Mammary epithelial cell (primary cell): ENCODE measurements at places on chromosomes 12 and 14. TPM values are rescaled to one million over a fixed set of nuclear protein-coding genes. Genes with fewer than 3 reads are reported as not detected.

SVOP gene
- total RNA-seq: not detected in 2 replicates

RPL10L gene
- not detected for total RNA-seq

PROX2 gene
- total RNA-seq: not detected

MORN3 gene
- not detected for total RNA-seq

STAC3 gene
- 1.2 and 3.4 TPM in 2 replicates for total RNA-seq

SOCS2 gene
- total RNA-seq: 27.0 TPM

ENDOU gene
- total RNA-seq: not detected in 2 replicates

MRPL42 gene
- 58.5 and 81.2 TPM in 2 replicates for total RNA-seq

GDF3 gene
- not detected for total RNA-seq

OR6C2 gene
- total RNA-seq: not detected

HELB gene
- total RNA-seq: 5.0 TPM

TAS2R30 gene
- 6.7 TPM for total RNA-seq

CFAP54 gene
- 0.51 and 1.6 TPM in 2 replicates for total RNA-seq

SOAT2 gene
- not detected for total RNA-seq

NPFF gene
- total RNA-seq: not detected in 2 replicates

DBX2 gene
- total RNA-seq: not detected in 2 replicates

ADAM21 gene
- total RNA-seq: 1.2 TPM

PTCSC3 gene
- not detected for total RNA-seq
